ENCODE measurements at places on chromosomes 6 and 20.
A peak's percentile ranks its signal among the peaks of the same experiment; 100 is the strongest.

DNA sequence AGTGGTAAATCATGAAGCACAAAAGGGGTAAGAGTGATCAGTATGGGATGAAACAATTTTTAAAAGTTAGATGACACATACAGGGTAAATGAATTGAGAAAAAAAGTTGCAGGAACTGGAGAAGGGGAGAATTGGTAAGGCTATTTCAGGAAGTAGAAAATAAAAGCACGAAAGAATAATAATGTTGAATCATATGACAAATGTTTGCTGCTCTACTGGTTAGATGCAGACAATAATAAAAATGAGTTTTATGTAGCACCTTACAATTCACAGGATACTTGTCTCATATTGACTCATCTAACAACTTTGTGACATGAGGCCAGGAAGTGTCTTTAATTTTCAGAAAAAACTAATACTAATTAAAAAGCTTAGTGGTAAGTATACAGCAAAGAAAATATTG, 566.5 kb upstream of the MARCKS start:
- DNase-seq: no peak

DNA sequence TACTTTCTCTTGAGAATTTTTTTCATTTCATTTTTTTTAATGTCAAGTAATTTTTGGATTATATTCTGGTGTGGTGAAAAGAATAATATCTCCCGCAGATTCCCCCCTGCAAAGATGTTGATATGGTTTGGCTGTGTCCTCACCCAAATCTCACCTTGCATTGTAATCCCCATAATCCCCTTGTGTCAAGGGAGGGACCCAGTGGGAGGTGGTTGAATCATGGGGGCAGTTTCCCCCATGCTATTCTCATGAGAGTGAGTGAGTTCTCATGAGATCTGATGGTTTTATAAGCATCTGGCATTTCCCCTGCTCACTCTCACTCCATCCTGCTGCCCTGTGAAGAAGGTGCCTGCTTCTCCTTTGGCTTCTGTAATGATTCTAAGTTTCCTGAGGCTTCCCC, 58.7 kb upstream of the PMEPA1 start:
- no peak for DNase-seq

DNA sequence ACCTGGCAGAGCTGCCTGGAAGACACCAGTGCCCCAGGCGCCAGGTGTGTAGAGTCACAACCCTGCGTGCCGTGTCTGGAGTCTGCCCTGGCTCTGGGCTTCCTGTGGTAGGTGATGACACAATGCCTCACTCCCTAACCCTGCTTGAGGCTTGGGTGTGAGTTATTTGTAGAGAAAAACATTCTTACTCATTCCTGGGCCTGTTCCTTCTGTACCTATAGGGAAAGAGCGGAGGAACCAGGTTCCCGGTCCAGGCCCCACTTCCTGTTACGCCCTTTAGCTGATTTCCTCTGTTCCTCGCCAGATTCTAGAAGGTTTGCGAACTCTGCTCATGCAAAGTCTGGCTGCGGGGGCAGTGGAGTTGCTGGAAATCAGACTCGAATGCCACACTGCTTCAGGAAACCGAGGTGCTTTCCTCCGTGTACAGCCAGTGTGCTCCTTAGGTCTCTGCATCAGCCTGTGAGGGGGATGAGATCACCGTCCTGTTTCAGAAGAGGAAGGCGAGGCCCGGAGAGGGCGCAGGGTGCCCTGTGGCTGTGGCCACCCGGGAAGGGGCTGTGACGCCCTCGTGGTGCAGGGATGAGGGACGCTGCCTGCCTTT, 67.1 kb upstream of the DUSP22 start:
- no peak for DNase-seq

GRCh38 chr6:140370976-140371870, 996.8 kb upstream of the CITED2 start:
- DNase-seq: no peak

GRCh38 chr6:45375449-45375848, 2.3 kb downstream of the SUPT3H start:
- DNase-seq: no peak

GRCh38 chr20:51306521-51307358, 235.8 kb downstream of the NFATC2 start:
- DNase-seq: no peak

- no peak for DNase-seq
Observed at GRCh38 chr6:126907312-126907711, 211.2 kb upstream of the RSPO3 start.

GRCh38 chr6:19329078-19329477, 508.1 kb upstream of the ID4 start:
- DNase-seq: no peak

- no peak for DNase-seq
Observed at GRCh38 chr6:152552616-152553209, 84.4 kb downstream of the SYNE1 start.

DNA sequence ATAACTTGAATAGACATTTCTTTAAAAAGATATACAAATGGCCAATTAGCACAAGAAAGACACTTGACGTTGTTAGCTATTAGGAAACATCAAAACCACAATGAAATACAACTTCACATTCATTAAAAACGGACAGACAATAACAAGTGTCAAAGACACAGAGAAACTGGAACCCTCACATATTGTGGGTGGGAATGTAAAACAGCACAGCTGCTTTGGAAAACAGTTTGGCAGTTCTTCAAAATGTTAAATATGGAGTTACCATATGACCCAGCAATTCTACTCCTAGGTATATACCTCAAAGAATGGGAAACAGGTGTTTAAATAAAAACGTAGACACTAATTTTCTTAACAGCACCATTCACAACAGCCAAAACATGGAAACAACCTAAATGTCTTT, 100.5 kb upstream of the SLC22A23 start:
- DNase-seq: peak; percentile 59

DNA sequence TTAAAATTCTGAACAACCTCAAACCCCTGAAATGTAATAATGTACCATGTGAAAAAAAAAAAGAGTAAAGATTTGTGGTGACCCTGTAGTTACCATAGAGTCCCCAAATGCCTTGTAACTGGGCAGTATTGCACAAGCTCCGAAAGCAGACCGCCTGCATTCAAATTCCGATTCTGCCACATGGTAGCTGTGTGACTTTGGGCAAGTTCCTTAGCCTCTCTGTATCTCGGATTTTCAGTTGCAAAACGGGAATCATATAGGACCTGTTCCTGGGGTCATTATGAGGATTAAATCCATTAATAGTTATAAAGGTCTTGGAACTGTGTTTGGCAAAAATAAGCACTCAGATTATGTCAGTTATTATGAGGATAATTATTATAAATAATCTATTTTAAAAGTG, 43.6 kb downstream of the TSPYL4 start:
- no peak for DNase-seq

DNA sequence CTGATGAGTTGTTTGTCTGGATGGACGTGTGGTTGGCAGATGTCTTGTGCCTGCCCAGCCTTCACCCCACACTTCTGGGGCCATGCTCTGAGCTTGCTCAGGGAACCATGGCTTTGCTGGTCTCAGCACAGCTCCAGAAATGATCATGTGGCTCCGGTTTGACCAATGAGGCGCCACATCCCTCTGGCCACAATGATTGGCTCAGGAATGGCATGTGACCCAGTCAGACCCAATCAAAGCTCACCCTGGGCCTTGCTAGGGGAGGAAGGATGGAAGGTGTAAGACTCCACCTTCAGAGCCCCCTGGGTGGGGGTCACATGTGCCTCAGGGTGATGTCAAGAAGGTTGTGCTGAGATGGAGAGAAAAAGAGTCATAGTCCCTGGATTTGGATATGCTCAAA, 281.6 kb upstream of the SULF2 start:
- DNase-seq: no peak

GRCh38 chr6:4581468-4582385, 194.5 kb upstream of the CDYL start:
- DNase-seq: no peak
